HFFc6 (cell line): ENCODE measurements at places on chromosomes 6 and 20. TPM values are rescaled to one million over a fixed set of nuclear protein-coding genes. Genes with fewer than 3 reads are reported as not detected.

GRCh38 chr6:53712078-53712477, 46.5 kb upstream of the KLHL31 start:
- H3K27me3 ChIP-seq = peaks cover 30% of the 10 kb centered on the region
- H3K4me1 ChIP-seq = no peaks in the 10 kb centered on the region
- DNase-seq = no peak
- no peak overlapping the region for H3K4me3 ChIP-seq

- peaks cover 3% of the 10 kb centered on the region for H3K4me1 ChIP-seq
- no peak overlapping the region for H3K27ac ChIP-seq
- no peaks in the 10 kb centered on the region for H3K36me3 ChIP-seq
- H3K27me3 ChIP-seq = peaks cover 26% of the 10 kb centered on the region
- DNase-seq = no peak
Observed at GRCh38 chr6:40714143-40714542, 127.0 kb upstream of the LRFN2 start.

GRCh38 chr6:44567406-44567805, 179.9 kb downstream of the CDC5L start:
- DNase-seq = no peak
- peaks cover 12% of the 10 kb centered on the region for H3K4me1 ChIP-seq
- no peak overlapping the region for H3K4me3 ChIP-seq
- H3K27ac ChIP-seq = no peak overlapping the region
- peaks cover 21% of the 10 kb centered on the region for H3K27me3 ChIP-seq
- H3K36me3 ChIP-seq = no peaks in the 10 kb centered on the region

GRCh38 chr6:77245026-77245425, 218.3 kb downstream of the HTR1B start:
- no peak for DNase-seq
- peaks cover 38% of the 10 kb centered on the region for H3K4me1 ChIP-seq
- H3K4me3 ChIP-seq = no peak overlapping the region; the same call in 1 of the 2 replicates
- no peak overlapping the region; the same call in 1 of the 2 replicates for H3K27ac ChIP-seq

GRCh38 chr20:62675156-62675876, 33.0 kb downstream of the SLCO4A1 start:
- no peak overlapping the region for H3K27ac ChIP-seq
- no peak overlapping the region for H3K4me3 ChIP-seq
- H3K27me3 ChIP-seq = peaks cover 7% of the 10 kb centered on the region
- peak; percentile 22 for DNase-seq

SEMG1 gene
- not detected in 3 replicates for total RNA-seq

GRCh38 chr20:1241456-1241855, 15.6 kb downstream of the RAD21L1 start:
- peaks cover 39% of the 10 kb centered on the region for H3K4me1 ChIP-seq
- H3K27ac ChIP-seq = peak overlapping the region; percentile 84
- no peaks in the 10 kb centered on the region for H3K36me3 ChIP-seq
- H3K4me3 ChIP-seq = no peak overlapping the region
- DNase-seq = no peak
- H3K27me3 ChIP-seq = no peaks in the 10 kb centered on the region

FUT9 gene
- total RNA-seq = not detected in 3 replicates

GRCh38 chr6:63504777-63505384, 67.4 kb upstream of the LOC128125822 start:
- no peaks in the 10 kb centered on the region for H3K36me3 ChIP-seq
- no peak for DNase-seq
- H3K4me3 ChIP-seq = no peak overlapping the region
- no peak overlapping the region for H3K27ac ChIP-seq
- no peaks in the 10 kb centered on the region; the same call in 1 of the 2 replicates for H3K4me1 ChIP-seq
